A549 treated with DMSO at 1 μM for 4 hours (cell line): ENCODE measurements at places on chromosomes 7 and 10. TPM values are rescaled to one million over a fixed set of nuclear protein-coding genes. Genes with fewer than 3 reads are reported as not detected.

PPP1R3C gene
- 14.1 to 18.3 TPM (median 16.6 TPM) in 5 replicates for total RNA-seq

EPHA1 gene
- total RNA-seq = 0.27 TPM in 1 of 5 replicates, not detected in the others

FAM24B gene
- total RNA-seq = 12.4 to 16.3 TPM (median 13.5 TPM) in 5 replicates

PLXNA4 gene
- total RNA-seq = 1.3 to 2.3 TPM (median 2.0 TPM) in 5 replicates

RSPH10B2 gene
- total RNA-seq = 0.28 to 0.32 TPM in 2 of 5 replicates, not detected in the others

PPP1R9A gene
- 3.0 to 5.8 TPM (median 5.6 TPM) in 5 replicates for total RNA-seq

WDR11 gene
- 21.3 to 28.3 TPM (median 25.2 TPM) in 5 replicates for total RNA-seq

CTTNBP2 gene
- total RNA-seq = 0.27 to 0.53 TPM (median 0.41 TPM) in 5 replicates

GLI3 gene
- 0.19 to 0.40 TPM (median 0.31 TPM) in 5 replicates for total RNA-seq

TMEM229A gene
- total RNA-seq = not detected in 5 replicates

PBLD gene
- total RNA-seq = 3.1 to 5.0 TPM (median 3.4 TPM) in 5 replicates

MINDY3 gene
- total RNA-seq = 12.2 to 16.2 TPM (median 13.6 TPM) in 5 replicates

GRM3 gene
- total RNA-seq = not detected in 5 replicates

PI4K2A gene
- 27.9 to 32.8 TPM (median 31.9 TPM) in 5 replicates for total RNA-seq

GPR85 gene
- total RNA-seq = not detected in 5 replicates

PVRIG gene
- total RNA-seq = not detected in 5 replicates

ZNF282 gene
- total RNA-seq = 20.9 to 26.7 TPM (median 25.6 TPM) in 5 replicates

MMD2 gene
- total RNA-seq = not detected in 5 replicates

CLEC2L gene
- total RNA-seq = 0.08 to 0.09 TPM in 2 of 5 replicates, not detected in the others

ANKRD26 gene
- 2.1 to 3.8 TPM (median 3.3 TPM) in 5 replicates for total RNA-seq

MYL7 gene
- total RNA-seq = not detected in 5 replicates

FGFBP3 gene
- 1.7 to 2.8 TPM (median 2.3 TPM) in 5 replicates for total RNA-seq

ENO4 gene
- 0.11 to 0.67 TPM (median 0.34 TPM) in 5 replicates for total RNA-seq

ADARB2 gene
- total RNA-seq = not detected in 5 replicates

LIPN gene
- total RNA-seq = not detected in 5 replicates

GBX1 gene
- total RNA-seq = 0.18 TPM in 1 of 5 replicates, not detected in the others

PRSS2 gene
- total RNA-seq = not detected in 5 replicates

ELOVL3 gene
- total RNA-seq = 0.22 to 0.39 TPM (median 0.23 TPM) in 5 replicates

EVX1 gene
- 0.05 to 0.06 TPM (median 0.06 TPM) in 3 of 5 replicates, not detected in the others for total RNA-seq

VSTM4 gene
- total RNA-seq = 0.27 to 0.62 TPM (median 0.48 TPM) in 5 replicates

HABP2 gene
- total RNA-seq = 0.03 to 0.13 TPM (median 0.08 TPM) in 4 of 5 replicates, not detected in the other

SLC26A3 gene
- total RNA-seq = not detected in 5 replicates

SERPINE1 gene
- 793 to 966 TPM (median 846 TPM) in 5 replicates for total RNA-seq

EIF5AL1 gene
- 2.3 to 5.1 TPM (median 2.8 TPM) in 5 replicates for total RNA-seq

FRMPD2 gene
- 0.02 to 0.08 TPM (median 0.08 TPM) in 3 of 5 replicates, not detected in the others for total RNA-seq

OPN4 gene
- not detected in 5 replicates for total RNA-seq

C10orf143 gene
- total RNA-seq = 0.57 to 0.83 TPM (median 0.74 TPM) in 5 replicates

AMPH gene
- 0.05 to 0.09 TPM (median 0.05 TPM) in 4 of 5 replicates, not detected in the other for total RNA-seq

TRRAP gene
- 15.3 to 22.2 TPM (median 20.2 TPM) in 5 replicates for total RNA-seq

CTNNA3 gene
- total RNA-seq = not detected in 5 replicates

KCP gene
- total RNA-seq = 0.08 to 0.31 TPM (median 0.17 TPM) in 5 replicates

ZSCAN21 gene
- total RNA-seq = 9.5 to 11.9 TPM (median 9.9 TPM) in 5 replicates

GIMAP5 gene
- not detected in 5 replicates for total RNA-seq

ACHE gene
- 1.4 to 2.5 TPM (median 1.8 TPM) in 5 replicates for total RNA-seq

ARHGAP21 gene
- total RNA-seq = 47.1 to 68.2 TPM (median 59.9 TPM) in 5 replicates

ARHGEF35 gene
- 0.23 to 0.44 TPM (median 0.38 TPM) in 5 replicates for total RNA-seq

MRLN gene
- not detected in 5 replicates for total RNA-seq

NKX2-3 gene
- 0.06 TPM in 1 of 5 replicates, not detected in the others for total RNA-seq

ITPRIP gene
- total RNA-seq = 66.4 to 81.7 TPM (median 75.1 TPM) in 5 replicates

LLCFC1 gene
- not detected in 5 replicates for total RNA-seq

SPDYE2B gene
- total RNA-seq = 0.05 TPM in 1 of 5 replicates, not detected in the others

GRID1 gene
- total RNA-seq = 0.19 to 0.38 TPM (median 0.30 TPM) in 5 replicates

ATOH7 gene
- total RNA-seq = 0.19 to 0.44 TPM (median 0.26 TPM) in 5 replicates

ERVW-1 gene
- total RNA-seq = not detected in 5 replicates

FAM25A gene
- total RNA-seq = not detected in 5 replicates
